ENCODE measurements at places on chromosomes 6 and 20.

GRCh38 chr6:115999235-115999634 is 61.5 kb downstream of the FRK start:
- DNase-seq = no peak

GRCh38 chr6:17423026-17423425 is 29.6 kb downstream of the CAP2 start:
- DNase-seq = no peak

GRCh38 chr6:4559281-4559875 is 216.8 kb upstream of the CDYL start:
- no peak for DNase-seq

DNA sequence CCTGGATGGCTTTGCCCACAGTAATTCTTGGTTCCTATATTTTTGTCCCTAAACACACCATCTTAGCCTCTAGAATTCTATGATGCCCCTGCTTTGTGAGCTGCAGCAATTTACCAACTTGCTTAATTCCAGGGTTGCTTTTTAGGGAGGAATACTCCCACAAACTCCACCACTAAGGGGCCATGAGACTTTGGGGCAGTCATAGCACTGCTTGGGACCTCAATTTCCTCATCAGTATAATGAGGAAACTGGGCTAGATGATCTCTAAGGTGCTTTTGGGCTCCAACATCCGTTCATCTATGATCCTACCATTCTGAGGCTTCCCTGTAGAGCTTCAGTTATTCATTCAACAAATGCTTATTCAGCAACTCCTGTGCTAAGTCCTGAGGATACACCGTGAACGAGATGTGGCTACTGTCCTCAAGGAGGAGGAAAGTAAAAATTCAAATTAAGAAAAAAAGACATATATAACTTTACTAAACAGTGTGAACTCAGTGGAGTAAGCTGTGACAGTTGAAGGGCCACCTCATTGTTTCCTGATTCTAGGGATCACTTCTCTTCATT is 75.3 kb downstream of the PRDM1 start:
- no peak for DNase-seq

DNA sequence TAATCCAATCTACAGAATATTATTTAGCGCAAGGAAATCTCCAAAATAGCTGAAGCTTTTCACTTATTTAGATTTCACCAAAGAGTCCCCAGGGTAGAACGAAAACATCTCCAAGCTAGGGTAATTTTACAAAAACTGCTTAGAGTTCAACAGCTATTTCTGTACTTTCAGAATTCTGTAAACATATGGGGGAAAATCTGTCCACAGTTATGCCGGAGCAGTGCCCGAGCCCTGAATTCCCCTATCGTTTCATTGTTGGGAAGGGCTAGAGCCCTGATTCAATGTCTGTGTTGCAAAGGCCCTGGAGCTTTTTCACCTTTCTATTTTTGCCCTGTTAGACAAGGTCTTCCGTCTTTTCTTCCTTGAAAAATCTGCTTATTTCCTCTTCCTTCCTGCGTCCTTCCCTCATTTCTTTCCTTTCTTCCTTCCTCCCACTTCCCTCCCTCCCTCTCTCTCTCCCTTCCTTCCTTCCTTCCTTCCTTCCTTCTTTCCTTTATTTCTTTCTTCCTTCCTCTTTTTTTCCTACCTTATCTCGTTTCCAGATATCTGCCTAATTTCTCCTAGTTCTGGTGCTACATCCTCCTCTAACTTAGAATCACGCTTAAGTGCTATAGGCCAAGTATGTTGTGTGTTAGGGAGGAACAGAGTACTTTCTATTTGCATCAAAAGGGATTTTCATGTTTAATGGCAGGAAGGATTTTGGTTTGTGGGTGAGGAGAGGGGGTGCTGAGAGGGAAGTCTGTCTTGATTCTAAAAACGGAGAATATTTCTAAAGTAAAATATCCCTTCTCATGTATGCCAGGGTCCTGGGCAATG is 122.5 kb upstream of the BMP2 start:
- no peak for DNase-seq

Measured in retinal pigment epithelial cell (primary cell).